ENCODE measurements at places on chromosomes 5 and 9.

GRCh38 chr9:77926371-77926878 lies 105.2 kb downstream of the GNAQ start:
- no peak for DNase-seq

DNA sequence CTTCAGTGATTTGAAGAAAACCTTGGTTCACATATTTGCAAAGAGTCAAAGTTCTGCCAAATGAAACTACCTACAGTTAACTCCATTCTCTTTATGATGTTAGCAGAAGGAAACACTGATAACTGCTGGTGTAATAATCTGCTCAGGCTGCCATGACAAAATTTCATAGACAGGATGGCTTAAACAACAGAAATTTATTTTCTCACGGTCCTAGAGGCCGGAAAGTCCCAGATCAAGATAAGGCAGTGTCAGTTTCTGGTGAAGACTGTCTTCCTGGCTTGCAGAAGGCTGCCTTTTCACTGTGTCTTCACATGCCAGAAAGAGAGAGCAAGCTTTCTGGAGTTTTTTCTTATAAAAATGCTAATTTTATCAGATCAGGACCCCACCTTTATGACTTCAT lies 102.4 kb upstream of the PARP8 start:
- peak; percentile 85 for DNase-seq

GRCh38 chr9:96777426-96777864 lies 442 bp downstream of the ZNF510 start:
- no peak for DNase-seq

DNA sequence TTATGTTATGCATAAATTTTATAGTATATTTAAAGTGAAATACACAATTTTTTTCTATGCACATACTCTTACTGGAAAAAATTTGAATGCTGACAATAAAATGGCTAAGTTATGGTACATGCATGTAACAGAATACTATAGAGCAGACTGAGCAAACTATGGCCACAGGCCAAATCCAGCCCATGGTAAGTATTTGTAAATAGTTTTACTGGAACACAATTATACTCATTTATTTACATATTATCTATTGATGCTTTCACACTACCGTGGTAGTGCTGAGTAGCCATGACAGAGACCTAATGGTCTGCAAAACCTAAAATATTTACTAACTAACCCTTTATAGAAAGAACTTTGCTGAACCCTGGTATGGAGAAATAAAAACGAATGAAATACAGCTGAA lies 45.7 kb downstream of the TEX10 start:
- DNase-seq = no peak

GRCh38 chr5:138271281-138271680 lies 3.1 kb downstream of the GFRA3 start:
- no peak for DNase-seq

DNA sequence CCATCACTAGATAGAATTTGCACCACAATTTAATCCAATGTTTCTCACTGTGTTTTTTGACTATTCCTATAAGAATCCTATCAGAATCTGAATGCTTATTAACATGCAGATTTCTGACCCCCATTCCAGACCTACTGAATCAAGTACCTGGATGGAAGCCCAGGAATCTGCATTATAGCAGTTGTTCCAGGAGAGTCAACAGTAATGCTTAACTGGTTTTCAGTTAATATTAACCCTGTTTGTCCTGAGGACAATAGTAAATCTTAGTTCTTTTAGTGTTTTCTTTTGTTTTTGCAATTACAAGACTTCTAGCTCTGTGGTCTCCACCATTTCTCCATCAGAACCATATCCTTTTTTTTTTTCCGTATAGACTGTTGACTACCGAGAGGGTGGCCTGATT lies 168.2 kb downstream of the SREK1 start:
- no peak for DNase-seq

- no peak for DNase-seq
Measured at GRCh38 chr5:82297711-82298110, 19.6 kb upstream of the RPS23 start.

DNA sequence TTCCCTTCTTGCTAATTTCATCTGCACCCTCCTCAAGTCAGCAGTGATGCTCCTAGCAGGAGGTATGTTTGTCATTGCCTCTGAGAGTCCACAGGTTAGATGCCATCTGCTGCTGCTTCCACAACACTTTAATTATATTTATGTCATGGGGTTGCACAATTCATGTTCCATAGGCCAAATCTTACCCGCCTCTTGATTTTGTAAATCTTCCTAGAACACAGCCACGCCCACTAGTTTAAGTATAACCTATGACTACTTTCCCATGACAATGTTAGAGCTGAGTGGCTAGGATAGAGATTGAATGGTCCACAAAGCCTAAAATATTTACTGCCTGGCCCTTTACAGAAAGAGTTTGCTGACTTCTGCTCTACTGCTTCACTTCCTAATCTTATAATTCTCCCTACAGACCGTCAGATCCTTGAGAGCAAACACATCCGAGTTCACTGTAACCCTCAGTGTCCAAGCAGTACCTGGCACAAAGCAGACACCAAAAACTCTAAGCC lies 21.1 kb downstream of the LIFR start:
- no peak for DNase-seq

- peak; percentile 82 for DNase-seq
Measured at GRCh38 chr9:101586651-101587050, 8.1 kb downstream of the PPP3R2 start.

DNA sequence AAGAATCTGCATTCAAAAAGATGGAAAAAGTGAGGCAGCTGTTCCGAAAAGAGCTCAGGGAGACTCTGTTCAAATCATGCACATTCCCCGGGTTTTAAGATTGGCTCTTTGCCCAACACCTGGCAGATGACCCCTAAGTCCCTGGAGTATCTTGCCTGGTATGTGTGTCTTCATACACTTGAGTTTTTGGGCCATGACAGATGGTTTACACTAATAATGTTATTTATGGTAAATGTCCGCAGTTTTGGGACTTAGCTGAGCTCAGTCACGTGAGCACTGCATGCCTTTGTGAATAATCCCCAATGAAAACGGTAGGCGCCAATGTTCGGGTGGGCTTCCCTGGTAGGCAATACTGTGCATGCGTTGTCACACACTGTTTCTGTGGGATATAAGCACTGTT lies 316.1 kb downstream of the PRDM9 start:
- no peak for DNase-seq

DNA sequence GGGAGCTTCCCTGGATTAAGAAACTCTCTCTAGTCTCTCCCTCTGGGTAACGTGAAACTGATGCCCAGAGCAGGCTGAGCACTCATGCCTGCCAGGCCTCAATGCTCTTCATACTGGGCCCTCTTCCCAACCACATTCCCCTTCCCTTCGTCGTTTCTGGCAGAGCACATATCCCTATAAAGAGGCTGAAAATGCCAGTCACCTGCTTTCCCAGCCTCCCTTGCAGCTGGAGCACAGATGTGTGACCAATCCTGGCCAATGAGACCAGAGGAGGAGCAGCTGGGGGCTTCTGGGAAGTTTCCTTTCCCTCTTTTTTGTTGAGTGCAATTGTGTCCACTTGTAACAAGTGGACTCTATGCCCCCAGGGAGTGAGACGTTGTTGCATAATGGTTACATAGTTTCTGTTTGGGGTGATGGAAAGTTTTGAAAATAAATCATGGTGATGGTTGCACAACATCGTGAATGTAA lies 30.2 kb upstream of the SMIM23 start:
- no peak for DNase-seq

DNA sequence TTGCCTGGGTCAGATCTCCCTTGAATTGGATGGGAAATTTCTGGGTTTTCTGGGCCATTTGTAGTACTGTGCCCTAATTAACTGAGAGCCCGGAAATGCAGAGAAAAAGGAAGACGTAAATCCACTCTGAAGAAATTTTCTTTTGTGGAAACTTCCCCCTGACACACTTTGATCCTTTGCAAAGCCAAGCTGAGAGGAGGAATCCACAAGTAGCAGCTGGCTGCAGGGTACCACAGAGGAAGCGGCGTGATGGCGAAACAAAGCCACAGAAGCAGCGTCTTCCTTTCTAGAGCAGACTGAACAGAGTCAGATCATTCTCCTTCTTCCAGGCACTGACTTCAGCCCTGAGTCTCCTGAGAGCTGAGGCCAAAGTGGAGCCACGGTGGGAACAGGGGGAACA lies 47.1 kb upstream of the ZNF354A start:
- no peak for DNase-seq

- DNase-seq = no peak
Measured at GRCh38 chr9:36037549-36038122, 923 bp downstream of the RECK start.

DNA sequence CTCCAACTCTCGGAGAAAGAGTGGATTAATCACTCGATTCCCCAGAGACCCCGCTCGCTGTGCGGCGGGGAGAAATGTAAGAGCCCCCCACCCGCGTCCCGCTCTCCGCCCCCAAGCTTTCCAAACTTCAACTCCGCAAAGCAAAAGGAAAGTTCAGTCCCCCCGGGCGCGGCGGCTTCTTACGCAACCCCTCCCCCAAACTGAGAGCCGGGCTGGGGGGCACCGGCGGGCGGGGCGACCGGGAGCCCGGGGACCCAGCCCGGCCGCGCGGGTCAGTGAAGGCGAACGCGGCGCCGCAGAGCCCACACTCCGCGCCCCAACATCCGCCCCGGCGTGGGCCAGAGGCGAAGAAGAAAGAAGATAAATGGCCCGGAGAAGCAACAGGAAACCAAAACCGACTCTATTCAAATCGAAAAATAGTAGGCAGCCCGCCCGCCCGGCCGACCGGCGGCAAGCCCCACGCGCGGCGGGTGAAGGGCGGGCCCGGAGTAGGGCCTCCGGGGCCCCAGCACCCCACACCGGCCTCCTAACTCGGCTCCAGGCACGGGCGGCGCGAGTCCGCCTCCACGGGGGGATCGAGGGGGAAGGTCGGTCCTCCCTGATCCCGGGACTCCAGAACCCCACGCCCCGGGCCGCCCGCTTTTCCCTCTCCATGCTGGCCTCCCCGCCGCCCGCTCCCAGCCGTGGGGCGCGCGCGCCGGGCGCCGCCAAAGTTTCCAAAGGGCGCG lies 720 bp downstream of the NOTCH1 start:
- peak; percentile 91 for DNase-seq

GRCh38 chr5:1490376-1490775 lies 33.4 kb downstream of the LPCAT1 start:
- DNase-seq = no peak

DNA sequence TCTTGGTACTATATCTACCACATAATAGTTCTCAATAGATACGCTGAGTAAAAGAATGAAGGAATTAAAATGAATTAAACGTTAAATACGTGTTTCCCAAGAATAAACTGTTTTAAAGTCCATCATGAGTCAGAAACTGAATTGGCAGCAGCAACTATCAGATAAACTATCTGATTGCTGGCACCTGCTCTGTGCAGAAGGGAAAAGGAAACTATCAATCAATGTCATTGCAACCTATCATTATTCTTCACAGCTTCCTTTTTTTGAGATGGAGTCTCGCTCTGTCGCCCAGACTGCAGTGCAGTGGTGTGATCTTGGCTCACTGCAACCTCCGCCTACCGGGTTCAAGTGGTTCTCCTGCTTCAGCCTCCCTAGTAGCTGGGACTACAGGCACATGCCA lies 8.8 kb upstream of the WDR36 start:
- no peak for DNase-seq

GRCh38 chr9:89194421-89195130 lies 16.0 kb upstream of the SHC3 start:
- DNase-seq = no peak

DNA sequence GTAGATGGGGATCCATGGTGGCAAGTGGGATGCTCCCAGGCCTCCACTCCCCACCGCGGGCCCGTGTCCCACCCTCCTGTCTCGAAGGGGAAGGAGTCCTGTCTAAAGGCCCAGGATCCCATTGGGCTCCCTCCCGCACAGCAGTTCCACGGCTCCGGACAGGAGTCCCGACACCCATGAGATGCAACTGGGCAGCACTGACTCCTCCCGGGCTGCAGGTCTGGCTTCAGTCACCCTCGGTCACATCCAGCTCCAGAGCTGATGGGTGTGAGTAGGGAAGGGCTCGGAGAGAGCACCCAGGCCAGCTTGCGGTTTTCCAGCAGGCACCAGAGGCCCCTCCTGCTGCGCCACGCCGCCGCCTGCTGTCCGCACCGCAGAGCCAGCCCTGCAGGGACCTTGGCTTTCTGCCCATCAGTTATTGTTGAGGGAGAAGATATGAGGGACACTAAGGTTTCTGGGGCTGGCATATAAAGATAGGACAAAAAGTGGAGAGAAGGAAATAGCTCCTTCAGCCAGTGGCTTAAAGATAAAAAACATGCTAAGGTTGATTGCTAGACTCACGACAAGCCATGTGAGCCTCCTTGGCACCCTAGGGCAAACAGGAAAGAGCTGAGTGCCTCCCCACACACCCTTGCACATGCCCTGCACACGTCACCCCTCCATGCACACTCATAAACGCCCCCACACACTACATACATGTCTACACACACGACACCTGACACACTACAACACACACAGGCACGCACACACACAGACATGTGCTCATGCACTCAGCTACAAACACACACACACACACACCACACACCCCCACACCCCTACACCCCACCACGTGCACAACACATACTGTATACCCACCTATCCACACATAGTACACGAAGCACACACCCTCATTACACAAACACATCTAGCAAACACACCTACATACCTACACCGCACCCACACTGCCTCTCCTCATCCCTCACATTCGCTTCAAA lies 79.0 kb downstream of the AK8 start:
- DNase-seq = no peak

DNA sequence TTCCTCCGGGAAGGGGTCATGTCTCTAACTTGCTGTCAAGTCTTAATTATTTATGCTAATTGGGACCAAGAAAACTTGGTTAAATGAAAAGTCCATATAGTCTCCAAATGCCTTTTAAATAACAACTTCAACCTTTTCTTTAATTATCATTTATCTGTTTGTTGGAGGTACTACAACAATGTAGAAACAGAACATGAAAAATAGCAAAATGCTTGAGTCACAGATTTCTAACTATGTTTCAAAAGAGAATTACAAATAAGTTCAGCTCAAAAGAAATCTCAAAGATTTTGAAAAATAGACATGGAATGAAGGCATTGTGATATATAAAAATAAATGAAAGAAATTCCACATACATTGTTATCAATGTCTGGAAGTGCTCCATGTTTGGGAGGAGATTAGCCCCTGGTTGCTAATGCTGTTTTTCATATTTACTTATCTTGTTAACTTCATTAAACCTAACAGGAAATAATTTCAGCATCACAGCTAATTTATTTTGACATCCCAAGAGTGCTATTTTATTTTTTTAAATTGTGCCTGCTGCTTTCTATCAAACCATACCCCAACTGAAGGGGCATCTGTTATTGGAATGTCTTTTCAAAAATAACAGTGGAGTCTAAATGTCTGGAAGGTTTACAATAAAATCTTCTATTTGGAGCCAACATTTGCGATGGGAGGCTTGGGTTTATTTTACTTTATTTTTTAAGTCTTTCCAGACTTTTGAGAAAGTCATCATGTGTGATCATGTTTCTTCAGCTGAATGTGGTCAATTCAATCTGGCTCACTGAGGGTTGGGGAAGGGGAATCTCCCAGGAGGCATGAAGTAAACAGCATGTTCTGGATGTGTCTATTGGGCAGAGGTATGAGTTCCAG lies 53.1 kb upstream of the ANKRD55 start:
- DNase-seq = no peak

DNA sequence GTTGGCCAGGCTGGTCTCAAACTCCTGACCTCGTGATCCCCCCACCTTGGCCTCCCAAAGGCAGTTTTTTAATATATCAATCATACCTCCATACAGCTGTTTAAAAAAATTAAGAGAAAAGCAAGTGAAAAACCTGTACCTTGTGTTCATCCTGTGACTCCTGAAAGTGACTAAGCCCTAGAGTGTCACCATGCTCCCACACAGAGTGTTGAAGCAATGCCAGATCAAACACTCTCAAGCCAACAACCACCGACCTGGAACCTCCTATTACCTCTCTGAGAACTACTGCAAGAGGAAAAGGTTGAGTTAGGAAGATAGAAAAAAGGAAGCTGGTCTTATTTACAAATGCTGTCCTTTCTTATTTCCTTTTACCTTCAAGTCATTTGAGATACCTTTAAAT lies 123.5 kb downstream of the RASEF start:
- no peak for DNase-seq

All from activated CD4-positive, alpha-beta T cell treated with anti-CD3 and anti-CD28 coated beads, Interleukin-2, amount 10 ng/mL, durations not matched to agents 24 days and 14 days (primary cell).